ENCODE measurements at places on chromosomes 3 and 15.

GRCh38 chr3:195932418-195933043, 24.2 kb upstream of the TNK2 start:
- DNase-seq, result no peak

- DNase-seq, result no peak
Measured at GRCh38 chr3:177640319-177640965, 443.2 kb upstream of the TBL1XR1 start.

DNA sequence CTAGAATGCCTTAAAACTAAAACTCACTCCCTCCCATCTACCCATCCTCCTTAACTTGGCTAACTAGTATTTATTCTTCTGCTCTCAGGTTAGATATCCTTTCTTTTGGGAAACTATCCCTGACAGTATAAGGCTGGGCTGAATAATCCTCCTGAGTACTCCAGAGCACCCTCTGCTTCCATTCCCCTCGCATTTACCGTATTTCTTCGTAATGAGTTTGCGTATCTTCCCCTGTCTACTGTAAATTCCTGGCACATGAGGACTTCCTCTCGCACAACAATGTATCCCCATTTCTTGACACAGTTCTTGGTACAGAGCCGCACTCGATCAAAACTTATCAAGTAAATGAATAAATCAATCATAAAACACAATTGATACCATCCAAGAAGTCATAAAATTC, 82.9 kb upstream of the AKAP13 start:
- DNase-seq, result no peak

DNA sequence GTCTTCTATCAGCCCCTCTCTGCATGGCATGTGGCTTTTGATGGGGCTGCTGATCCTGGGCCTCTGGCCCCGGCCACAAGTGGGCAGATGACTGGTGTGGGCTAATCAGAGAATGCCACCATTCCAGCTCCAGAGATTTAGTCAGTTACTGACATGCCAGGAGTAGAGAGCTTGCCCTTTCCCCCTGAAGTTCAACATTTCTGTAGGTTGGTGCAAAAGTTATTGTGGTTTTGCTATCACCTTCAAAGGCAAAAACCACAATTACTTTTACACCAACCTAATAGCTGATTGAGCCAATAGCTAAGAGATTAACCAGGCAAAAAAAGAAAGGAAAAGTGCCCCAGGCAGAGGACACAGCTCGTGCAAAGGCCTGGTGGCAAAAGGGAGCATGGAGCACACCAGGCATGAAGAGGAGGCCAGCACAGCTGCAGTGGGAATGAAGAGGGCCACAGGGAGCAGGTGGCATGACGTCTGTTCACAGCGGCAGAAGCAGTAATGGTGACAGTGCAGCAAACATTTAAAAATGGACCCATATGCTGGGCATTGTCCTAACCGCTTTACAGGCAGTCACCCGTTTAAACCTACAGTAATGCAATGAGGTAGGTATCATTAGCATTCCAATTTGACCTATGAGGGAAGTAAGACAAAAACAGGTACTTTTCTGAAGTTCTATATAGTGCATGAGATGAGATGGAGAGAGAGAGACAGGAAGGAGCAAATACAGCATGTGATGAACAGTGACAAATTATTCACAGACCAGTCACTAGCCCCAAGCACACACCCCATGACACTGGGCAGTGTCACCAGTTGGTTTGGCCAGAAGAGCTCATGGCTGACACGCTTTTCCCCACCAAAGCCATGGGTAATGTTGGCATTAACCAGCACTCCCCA, 373.0 kb upstream of the PROK2 start:
- DNase-seq, result no peak

DNA sequence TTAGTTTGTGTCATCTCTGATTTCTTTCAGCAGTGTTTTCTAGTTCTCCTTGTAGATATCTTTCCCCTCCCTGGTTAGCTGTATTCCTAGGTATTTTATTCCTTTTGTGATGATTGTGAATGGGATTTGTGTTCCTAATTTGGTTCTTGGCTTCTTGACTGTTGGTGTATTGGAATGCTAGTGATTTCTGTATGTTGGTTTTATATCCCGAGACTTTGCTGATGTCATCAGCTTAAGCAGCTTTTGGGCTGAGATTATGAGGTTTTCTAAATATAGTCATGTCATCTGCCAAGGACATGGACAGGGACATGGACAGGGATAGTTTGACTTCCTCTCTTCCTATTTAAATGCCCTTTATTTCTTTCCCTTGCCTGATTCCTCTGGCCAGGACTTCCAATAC, 35.8 kb downstream of the MYO9A start:
- DNase-seq, result no peak

DNA sequence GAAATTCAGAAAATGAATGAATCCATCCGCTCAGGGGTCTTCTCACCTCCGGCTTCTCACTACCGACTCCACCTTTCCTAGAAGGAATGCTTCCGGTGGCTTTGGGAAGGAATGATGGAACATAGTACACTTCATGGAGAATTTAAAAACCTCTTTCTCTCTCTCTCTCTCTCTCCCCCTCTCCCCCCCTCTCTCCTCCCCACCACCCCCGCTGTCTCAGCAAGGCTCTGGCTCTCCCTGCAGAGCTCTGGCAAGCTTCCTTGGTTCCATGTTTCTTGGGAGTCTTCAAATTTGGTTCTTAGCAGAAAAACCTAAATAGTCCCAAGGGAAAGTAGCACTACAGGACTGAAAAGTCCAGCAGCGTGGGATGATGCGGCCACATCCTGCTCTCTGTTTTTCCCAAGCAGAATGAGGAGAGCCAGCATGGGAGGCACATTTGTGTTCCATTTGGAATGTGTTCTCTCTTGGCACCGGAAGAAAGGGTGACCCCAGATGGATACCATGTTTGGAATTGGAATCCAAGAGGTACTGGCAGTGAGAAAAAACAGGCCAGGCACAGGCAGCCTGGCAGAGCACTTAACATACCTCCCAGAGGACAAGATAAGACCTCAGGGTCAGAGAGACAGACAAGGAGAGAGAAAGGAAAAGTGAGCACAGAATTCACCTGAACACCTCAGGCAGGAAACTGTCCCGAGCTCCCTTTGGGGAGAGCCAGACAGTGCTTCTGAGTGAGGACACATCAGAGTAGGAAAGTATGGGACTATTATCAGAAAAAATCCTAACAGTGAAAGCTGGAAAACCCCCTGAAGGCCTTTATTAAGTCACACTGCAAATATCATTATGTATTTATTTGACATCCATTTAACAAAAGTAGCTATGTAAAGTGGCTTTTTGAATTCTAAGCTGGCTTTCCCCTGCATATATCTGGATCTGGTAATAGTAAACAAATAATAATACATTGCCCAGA, at the start of gene POPDC2:
TSS of gene POPDC2 (minus strand) at position 116 of the 967 bp plus-strand sequence. CDS start 166 bp downstream, outside the sequence.
- DNase-seq, result no peak

GRCh38 chr3:50551681-50552435, 15.7 kb downstream of the C3orf18 start:
- no peak for DNase-seq

- DNase-seq, result no peak
Measured at GRCh38 chr15:94306700-94307650, 75.6 kb downstream of the MCTP2 start.

- DNase-seq, result no peak
Measured at GRCh38 chr3:33093847-33094246, 3.1 kb downstream of the GLB1 start.
